ENCODE measurements at places on chromosomes 13 and 19. TPM values are rescaled to one million over a fixed set of nuclear protein-coding genes. Genes with fewer than 3 reads are reported as not detected.

- no peak overlapping the region for H3K27ac ChIP-seq
- H3K4me3 ChIP-seq, result no peak overlapping the region
- no peaks in the 10 kb centered on the region for H3K36me3 ChIP-seq
- H3K4me1 ChIP-seq, result no peaks in the 10 kb centered on the region
- DNase-seq, result peak; percentile 65
These were observed 102.2 kb upstream of the PEG3 start for GRCh38 chr19:56942756-56943155.

DNA sequence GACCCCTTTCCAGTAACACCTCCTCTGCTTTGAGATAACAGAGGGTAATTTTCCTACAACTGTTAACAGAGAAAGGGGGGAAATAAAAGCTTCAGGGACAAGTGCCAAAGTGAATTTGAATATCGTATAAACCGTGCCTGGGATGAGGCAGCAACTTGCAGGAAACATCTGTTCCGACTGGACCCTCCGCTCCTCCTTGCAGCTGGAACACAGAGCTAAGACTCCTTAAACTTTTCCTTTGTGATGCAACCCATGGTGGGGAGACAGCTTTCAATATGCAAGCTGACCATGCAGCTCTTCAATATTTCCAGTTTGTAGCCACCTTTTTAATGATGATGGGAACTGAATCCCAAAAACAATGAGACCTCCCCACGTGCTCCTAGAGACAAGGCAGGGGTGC is 432.6 kb downstream of the ZNF536 start:
- no peak overlapping the region for H3K27ac ChIP-seq
- H3K36me3 ChIP-seq, result no peaks in the 10 kb centered on the region
- DNase-seq, result no peak
- peak overlapping the region; percentile 23 for H3K4me3 ChIP-seq
- peaks cover 4% of the 10 kb centered on the region for H3K27me3 ChIP-seq

GRCh38 chr13:105678072-105678471 is 857.4 kb downstream of the EFNB2 start:
- no peak overlapping the region for H3K27ac ChIP-seq
- H3K4me3 ChIP-seq, result no peak overlapping the region
- H3K27me3 ChIP-seq, result no peaks in the 10 kb centered on the region
- no peaks in the 10 kb centered on the region for H3K4me1 ChIP-seq

GRCh38 chr19:49664171-49665035 is 1.3 kb downstream of the IRF3 start:
- H3K4me3 ChIP-seq, result peak overlapping the region; percentile 79
- peak; percentile 93 for DNase-seq
- H3K4me1 ChIP-seq, result peaks cover 7% of the 10 kb centered on the region
- no peaks in the 10 kb centered on the region for H3K36me3 ChIP-seq

DNA sequence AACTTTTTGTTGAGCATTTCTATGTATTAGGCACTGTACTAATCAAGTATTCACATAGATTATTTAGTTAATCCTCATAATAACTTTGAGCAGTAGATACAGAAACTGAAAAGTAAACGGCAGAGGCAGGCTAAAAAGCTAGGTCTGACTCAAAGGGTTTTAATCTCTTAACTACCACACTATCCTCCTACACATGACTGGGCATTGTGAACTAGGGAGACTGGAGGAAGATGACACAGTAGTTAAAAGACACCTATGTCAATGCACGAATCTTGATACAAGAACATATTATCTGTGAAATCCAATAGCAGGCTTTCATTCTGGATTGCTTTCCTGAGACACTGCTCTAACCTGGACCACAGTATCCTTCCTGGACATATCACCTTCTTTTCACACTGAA is 36.3 kb downstream of the MICU2 start:
- no peak overlapping the region for H3K4me3 ChIP-seq
- no peaks in the 10 kb centered on the region for H3K4me1 ChIP-seq
- H3K27ac ChIP-seq, result no peak overlapping the region
- no peaks in the 10 kb centered on the region for H3K27me3 ChIP-seq
- DNase-seq, result no peak

DNA sequence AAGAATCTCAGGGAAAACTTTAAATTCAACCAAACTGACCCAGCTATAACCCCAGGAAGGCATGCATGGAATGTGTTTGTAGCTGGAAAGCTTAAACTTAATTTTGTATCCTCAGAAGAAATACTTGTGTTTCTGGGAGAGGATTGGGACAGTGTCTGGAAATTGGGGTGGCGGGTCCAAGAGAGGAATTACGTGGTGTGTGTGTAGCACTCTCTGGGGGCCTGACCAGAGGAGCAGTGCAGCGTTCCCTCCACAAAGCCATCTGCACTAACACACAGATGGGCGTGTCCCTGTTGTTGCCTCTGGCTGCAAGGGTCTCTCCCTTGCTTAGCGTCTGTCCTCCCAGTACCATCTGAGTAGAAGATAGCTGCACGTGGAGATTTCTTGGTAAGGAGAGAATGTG is 6.4 kb downstream of the GARRE1 start:
- no peak overlapping the region for H3K4me3 ChIP-seq
- no peaks in the 10 kb centered on the region for H3K27me3 ChIP-seq
- no peaks in the 10 kb centered on the region for H3K4me1 ChIP-seq
- H3K27ac ChIP-seq, result no peak overlapping the region

LILRA5 gene
- total RNA-seq, result 1.4 TPM

CYP4F8 gene
- 5.0 TPM for total RNA-seq

GJB2 gene
- not detected for total RNA-seq
